ENCODE measurements at places on chromosomes 2 and 18.
A peak's percentile ranks its signal among the peaks of the same experiment; 100 is the strongest.

- DNase-seq = no peak
These were observed 269.0 kb upstream of the SLC39A10 start for GRCh38 chr2:195388028-195388427.

DNA sequence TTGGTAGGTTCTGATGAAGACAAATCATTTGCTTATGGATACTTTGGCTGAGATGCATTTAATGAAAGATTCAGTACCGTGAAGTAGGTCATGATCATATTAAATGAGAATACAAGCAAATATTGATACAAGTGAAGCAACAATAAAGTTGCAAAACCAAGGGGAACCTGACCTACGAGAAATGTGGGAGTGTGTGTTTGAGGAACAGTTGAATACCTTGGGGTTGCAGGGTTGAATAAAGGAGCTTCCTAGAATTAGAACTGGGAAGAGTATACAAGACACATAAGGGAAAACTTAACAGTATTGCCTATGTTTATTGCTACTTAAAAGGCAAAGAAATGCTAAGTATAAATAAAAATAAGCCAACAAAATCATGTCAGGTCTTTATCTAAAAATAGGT, 702.9 kb downstream of the ERBB4 start:
- no peak for DNase-seq

DNA sequence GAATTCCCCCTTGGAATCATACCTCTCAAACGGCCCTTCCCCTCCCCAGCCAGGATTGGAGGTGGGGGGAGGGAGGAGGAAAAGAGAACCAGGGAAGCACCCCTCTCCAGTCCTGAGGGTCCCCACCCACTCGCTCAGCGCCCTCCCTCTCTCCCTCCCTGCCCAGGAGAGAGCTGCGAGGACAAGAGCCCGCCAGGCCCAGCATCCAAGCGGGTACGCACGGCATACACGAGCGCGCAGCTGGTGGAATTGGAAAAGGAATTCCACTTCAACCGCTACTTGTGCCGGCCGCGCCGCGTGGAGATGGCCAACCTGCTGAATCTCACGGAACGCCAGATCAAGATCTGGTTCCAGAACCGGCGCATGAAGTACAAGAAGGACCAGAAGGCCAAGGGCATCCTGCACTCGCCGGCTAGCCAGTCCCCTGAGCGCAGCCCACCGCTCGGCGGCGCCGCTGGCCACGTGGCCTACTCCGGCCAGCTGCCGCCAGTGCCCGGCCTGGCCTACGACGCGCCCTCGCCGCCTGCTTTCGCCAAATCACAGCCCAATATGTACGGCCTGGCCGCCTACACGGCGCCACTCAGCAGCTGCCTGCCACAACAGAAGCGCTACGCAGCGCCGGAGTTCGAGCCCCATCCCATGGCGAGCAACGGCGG, 14.4 kb downstream of the HOXD3 start:
- DNase-seq = no peak

DNA sequence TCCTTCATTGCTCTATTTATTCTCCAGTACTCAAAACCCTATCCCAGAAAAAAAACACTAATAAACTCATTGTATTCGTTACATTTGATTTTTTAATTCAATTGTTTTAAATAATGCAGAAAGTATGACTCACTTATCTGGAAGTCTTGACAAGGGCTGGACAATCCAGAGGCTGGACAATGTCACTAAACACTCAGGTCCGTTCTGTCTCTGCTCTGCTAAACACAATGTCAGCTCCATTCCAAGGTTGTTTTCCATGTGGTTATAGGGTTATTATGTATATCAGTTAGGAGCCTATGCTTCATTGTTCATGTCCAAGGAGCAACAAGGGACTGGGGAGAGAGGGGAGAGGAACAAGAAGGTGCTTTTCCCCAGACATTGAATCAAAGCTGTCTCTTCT, 125.5 kb downstream of the IRS1 start:
- DNase-seq = no peak

DNA sequence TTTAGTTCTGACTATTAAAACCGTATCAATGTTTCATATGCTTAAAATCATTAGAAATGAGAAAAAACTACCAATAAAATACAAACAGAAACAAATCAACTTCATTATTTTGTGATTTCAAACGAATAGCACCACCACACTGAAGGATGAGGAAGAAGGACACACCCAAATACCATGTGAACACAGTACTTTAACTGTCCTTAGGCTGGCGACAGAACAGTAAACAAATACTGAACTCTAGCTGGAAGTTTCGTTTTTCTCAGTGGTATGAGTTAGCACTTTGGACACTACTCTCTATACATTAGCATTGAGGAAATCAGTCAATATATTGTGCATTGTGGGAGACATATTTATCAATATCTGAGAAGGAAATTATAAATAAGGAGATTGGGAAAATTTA, 202.4 kb upstream of the AGAP1 start:
- no peak for DNase-seq

DNA sequence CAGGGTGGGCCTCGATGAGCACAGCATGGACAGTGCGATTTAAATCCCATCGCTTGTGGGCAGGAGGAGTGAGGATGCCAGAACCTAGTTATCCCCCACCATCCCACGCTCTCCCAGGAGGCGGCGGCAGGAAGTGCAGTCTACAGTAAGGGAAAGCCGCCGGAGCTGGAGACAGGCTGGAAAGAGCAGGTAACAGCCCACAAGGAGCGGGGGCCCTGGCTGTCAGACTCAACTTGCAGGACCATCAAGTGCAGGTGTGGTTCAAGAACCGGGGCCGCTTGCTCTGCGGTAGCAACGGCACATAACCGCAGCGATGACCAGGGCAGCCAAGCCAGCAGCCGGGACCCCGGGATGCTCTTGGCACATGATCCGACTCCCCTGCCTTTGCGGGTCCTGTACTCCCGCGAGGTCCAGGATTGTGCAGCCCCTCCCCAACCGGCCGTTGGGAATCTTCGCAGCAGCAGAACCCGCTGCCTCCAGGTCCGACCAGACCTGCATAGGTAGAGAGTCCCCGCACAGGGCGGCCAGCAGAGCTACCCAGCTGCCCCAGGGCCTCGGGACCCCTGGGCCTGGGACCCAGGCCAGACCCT, 82.1 kb downstream of the BIN1 start:
- DNase-seq = peak; percentile 42

DNA sequence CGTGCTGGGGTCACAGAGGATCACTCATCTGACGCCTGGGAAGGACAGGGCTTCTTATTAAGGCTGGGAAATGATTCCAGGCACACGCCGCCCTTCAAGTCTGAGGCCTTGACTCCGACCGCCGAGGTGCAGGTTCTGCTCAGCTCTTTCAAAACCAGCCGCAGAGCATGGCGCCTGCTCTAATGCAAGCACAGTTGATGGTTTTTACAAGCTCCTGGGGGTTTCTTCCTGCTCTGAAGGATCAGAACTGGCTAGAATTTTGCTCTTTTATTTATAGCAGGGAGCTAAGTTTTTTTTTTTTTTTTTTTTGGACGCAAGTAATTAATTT, 32.0 kb downstream of the CDCA7 start:
- no peak for DNase-seq

GRCh38 chr2:205720451-205720902, 38.2 kb downstream of the NRP2 start:
- no peak for DNase-seq

DNA sequence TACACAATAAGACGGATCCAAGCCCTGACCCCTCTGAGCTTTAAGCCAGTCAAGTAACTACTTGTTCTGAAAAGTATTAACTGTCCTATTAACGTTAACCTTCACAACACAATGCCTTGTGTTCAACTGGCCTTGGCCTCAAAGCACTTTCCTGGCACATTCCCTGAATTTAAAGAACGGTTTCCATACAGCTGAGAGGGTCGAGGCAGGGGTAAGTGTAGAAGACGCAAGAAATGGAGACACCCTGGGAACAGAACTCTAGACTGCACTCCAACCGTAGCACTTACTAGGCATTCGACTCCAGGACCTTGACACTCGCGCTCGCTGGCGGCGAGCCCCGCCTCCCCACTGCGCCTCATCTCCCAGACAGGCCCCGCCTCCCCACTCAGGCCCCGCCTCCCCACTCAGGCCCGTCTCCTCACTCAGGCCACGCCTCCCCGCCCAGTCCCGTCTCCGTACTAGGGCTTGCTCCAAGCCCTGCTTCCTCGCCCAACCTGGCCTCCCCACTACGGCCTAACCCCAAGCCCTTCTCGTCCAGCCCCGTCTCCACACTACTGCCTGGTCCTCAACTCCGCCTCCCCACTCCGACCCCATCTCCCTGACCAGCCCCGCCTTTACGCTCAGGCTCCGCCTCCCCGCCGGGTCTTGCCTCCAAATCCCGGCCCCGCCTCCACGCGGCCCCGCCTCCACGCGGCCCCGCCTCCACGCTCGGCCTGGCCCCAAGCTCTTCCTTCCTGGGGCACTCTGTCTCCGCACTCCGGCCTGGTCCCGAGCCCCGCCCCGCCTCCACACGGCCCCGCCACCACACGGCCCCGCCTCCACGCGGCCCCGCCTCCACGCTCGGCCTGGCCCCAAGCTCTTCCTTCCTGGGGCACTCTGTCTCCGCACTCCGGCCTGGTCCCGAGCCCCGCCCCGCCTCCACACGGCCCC, 887 bp upstream of the TMEM87B start:
- peak; percentile 79 for DNase-seq

DNA sequence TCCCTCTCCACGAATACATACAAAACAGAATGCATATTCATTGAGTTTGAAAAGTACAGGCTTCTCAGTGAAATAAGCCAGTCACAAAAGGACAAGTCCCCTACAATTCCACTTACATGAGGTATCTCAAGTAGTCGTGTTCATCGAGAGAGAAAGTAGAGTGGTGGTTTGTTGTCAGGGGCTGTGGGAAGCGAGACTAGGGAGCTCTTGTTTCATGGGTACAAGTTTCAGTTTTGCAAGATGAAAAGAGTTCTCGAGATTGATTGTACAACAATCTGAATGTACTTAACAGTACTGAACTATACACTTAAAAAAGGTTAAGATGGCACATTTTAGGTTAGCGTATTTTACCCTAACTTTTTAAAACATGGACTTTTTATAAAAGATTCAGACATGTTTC, 71.5 kb upstream of the TTC39C start:
- DNase-seq = no peak

DNA sequence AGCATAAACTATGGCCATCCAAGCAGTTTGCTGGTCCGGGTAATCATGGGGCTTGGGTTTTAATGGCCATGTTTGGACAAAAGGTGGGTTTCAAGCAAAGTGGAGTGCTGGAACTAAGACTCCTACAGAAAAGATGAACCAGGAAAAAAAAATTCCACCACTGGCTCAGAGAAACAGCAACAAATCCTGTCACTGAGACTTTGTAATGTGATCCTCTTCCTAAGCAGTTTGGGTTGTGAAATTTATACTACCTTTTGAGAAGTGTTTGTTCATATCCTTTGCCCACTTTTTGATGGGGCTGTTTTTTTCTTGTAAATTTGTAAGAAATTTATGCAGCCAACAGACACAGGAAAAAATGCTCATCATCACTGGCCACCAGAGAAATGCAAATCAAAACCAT, 40.2 kb downstream of the MRPL33 start:
- DNase-seq = no peak

GRCh38 chr2:42104621-42105020, 56.8 kb downstream of the PKDCC start:
- no peak for DNase-seq

GRCh38 chr2:109382951-109383350, 230.8 kb downstream of the SEPTIN10 start:
- peak; percentile 11 for DNase-seq

DNA sequence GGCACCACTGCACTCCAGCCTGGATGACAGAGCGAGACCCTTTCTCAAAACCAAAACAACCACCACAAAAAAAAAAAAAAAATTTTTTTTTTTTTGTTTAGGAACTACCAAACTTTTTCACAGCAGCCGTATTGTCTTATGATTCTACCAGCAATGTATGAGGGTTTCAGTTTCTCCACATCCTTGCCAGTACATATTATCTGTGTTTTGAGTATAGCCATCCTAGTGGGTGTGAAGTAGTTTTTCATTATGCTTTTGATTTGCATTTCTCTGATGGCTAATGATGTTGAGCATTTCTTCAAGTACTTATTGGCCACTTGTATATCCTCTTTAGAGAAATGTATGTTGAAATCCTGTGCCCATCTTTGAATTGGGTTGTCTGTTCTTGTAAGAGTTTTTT, 51.7 kb downstream of the COX7A2L start:
- no peak for DNase-seq

DNA sequence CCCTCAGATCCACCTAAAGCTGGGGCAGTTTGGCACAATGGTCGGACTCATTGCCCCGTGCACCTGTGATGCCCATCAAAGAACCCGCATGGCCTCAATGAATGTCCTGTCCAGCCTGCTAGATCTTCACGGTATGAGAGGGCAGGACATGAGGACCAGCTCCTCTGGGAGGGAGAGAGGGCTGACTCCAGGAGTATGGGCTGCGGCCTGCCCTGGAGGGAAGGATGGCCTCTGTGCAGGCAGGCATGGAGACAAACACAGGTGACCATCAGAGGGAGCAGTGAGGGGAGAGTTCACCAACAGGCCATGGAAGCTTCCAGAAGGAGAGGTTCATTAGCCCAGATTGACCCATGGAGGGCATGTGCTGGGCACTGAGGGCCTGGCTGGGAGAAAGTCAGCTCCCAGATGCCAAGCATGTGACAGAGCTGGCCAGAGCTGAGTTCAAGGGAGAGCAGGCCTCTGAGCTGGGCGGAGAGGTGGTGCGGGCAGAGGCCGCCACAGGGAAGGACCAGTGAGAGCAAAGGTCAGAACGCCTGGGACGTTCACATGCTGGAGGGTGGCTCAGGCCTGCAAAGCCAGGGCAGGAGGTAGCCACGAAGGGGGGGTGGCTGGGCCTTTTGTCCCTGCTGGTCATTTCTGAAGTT, 36.2 kb downstream of the HJURP start:
- DNase-seq = no peak

All from SHP77 treated with DMSO at 0.1 percent for 48 hours (cell line).